ENCODE measurements at places on chromosomes 1 and 21.

- no peak for DNase-seq
Measured at GRCh38 chr1:31224068-31224467, 15.6 kb downstream of the NKAIN1 start.

GRCh38 chr1:7856345-7856744 lies 3.5 kb upstream of the UTS2 start:
- DNase-seq, result peak; percentile 20

DNA sequence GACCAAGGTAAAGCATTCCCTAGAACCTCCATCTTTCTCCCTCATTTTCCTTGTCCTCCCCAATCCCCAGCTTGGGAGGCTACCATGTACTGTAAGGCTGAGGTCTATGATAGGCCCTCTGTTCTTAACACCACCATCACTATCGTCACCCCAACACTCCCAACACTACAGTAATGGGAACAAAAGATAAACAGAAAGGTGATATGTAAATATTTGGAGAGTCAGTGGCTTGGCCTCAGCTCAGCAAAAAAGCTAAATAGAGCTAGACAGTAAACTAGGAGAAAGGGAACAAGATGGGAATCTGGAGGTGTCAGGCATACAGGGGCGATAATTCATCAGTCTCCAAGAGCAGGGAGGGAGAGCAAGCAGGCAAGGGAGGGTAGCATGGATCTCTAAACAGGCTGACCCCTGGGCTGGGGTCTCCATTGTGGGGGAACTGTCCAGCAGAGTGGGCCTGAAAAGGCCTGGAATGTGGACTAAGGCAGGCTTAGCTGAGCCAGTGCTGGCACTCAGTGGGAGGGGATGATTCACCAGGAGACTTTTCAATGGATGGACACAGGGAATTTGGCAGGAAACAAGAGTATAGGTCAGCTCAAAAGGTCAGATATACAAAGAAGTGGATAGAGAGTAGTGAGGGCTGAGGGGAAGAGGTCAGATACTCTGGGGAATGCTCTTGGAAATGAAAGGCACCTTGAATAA lies 6.7 kb downstream of the WNT2B start:
- DNase-seq, result no peak

DNA sequence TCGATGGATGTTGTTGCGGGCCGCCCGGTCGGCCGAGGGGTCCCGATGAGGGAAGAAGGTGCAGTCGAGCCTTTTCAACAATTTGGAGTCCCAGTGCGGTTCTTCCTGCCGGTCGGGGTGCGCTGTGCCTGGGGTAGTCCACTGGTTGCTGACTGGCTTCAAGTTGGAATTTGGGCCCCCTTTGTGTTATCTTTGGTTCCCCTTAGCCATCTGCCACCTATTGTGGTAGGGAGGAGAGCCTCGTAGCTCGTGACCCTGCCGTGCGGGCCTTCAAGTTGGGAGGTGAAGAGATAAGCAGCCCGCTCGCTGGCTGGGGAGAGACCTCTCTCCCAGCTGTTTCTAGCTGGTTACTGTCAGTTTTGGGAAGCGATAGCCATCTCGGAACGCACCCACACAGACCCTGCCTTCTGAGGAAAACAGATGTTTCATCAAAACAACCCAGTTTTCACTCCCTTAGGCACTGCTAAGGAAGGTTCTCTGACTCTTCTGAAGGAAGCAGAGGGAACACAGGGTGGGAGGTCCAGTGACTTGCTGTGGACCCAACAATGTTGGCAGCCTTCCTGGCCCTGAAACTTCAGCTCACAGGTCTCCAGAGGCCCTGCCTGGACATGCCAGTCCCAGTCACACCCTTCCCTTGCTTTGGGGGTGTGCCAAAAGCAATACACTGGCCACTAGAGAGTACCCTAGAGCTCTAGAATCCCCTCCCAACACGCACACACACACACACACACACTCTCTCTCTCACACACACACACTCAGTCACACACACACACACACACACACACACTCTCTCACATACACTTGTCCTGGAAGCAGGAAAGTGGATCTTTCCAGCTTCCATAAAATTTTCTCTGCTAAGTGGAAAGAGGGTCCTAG lies 1.0 kb downstream of the BTG2 start:
- peak; percentile 43 for DNase-seq

GRCh38 chr1:197269053-197269452 lies 1.0 kb downstream of the CRB1 start:
- no peak for DNase-seq

GRCh38 chr21:40512590-40512989 lies 334.4 kb downstream of the DSCAM start:
- no peak for DNase-seq

GRCh38 chr1:221794935-221795334 lies 53.0 kb upstream of the DUSP10 start:
- no peak for DNase-seq

- DNase-seq, result peak; percentile 36
Measured at GRCh38 chr1:202046227-202046626, 35.8 kb downstream of the ELF3 start.

DNA sequence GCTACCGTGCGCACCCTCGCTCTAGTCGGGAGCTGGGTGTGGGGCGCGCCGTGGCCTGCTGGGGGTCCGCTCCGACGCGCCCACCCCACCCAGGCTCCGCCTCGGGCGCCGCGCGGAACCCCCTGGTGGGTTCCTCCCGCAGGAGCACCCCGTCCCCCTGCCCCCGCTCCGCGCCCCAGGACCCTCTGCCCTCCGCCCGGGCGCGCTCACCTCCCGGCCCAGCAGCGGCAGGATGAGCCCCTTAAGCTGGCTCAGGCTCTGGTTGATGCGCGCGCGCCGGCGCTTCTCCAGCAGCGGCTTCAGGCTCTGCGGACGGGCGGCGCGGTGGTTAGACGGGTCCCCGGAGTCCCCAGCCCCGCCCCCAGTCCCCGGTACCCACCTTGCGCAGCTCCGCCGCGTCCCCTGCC lies 319 bp downstream of the HES2 start:
- no peak for DNase-seq

DNA sequence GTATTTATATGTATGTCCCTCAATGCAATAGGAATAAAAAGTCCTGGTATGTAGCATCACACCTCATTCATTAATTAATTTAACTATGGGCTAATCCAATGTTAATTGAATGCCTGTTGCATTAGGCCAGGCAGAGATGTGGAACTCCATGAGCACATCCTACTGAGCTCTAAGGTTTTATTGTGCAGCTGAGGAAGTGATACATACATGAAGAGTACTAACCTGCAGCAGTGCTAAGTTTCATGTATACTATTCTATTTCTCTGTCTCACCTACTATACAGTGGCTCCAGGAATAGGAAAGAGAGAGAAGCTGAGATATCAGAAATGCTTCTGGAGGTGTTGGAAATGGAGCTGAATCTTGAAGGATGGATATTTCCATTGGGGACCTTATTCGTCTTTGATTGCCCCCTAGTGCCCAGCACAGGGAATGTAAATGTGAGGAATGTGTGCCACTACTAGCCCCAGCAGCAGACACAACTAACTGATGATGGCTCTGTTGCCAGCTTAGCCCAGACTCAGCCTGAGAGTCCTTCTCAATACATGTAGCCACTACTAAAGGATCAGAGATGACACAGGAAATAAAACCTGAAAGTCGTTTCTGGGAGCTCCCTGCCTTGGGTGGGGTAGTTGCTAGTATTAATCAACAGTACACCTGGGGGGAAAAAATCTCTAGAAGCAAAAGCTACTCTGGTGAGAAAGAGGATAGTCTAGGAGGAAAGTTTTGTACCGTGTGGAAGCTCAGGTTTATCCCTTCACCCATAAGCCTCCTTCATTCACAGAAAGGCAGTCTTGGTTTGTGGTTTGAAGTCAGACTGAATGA lies 173.3 kb upstream of the FOXD3 start:
- no peak for DNase-seq

- no peak for DNase-seq
Measured at GRCh38 chr1:55262822-55263221, 47.7 kb upstream of the USP24 start.

GRCh38 chr1:20400341-20401177 lies 85.5 kb downstream of the CAMK2N1 start:
- DNase-seq, result no peak

DNA sequence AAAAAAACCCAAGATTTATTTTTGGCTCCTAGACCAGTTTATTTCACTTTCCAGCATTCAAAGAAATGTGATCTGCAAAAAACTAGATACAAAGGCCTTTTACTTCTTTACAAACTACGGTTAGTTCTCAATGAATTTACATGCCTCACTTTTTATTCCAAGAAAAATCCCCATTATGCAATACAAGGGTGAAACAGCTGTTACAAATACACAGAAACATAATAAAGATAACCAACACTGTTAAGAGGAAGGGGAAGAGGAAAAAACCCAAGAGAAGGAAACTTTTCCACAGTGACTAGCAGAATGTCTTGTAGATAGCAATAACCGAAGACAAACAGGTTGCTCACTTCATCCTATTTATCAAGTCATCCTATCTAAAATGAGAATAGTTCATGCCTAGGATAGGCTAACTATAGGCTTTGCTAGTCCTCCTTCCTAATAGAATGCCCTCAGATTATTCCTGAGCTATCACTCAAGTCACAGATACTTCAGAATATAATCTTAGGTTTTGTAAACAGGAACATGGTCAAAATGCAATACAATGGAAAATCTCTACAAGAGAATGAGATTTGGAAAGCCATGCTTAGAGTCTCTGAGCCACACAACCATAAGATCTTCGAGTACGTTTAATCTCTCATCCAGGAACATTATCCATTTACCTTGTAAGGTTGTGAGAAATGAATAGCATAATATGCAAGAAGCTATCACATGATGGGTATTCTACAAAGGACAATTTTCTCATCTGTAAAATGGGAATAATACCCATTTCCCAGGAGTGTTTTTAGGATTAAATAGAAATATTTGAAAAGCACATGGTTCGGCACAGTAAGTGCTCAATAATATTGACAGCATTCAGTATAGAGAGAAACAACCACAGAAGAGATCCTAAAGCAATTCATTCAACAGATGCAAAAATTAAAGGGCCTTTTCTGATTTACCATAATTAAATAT lies 5.4 kb downstream of the PNRC2 start:
- no peak for DNase-seq
